ENCODE measurements at places on chromosomes 1 and 21. TPM values are rescaled to one million over a fixed set of nuclear protein-coding genes. Genes with fewer than 3 reads are reported as not detected.

DNA sequence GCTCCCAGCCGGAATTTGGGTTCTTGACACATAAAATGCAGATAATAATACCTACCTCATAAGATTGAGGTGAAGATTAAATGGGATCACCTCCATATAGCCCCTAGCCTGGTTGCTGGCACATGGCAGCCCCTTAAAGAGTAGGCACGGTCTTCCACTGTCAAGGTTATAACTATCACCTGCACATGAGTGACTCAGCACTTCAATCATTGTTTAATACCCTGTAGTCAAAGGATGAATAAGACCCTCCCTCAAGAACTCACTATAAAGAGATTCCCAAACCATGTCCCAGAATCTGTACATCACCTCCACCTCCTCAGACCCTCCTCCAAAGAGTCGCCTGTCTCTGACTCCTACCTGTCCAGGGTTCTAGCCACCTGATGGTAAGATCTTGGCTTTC, 6.5 kb upstream of the LMNA start:
- DNase-seq = no peak

- DNase-seq = no peak
These were observed 5.0 kb upstream of the KCNE1 start for GRCh38 chr21:34517039-34517438.

- peak; percentile 70 for DNase-seq
These were observed 70.7 kb downstream of the CD247 start for GRCh38 chr1:167447521-167448136.

- no peak for DNase-seq
These were observed 215.1 kb downstream of the ST6GALNAC3 start for GRCh38 chr1:76289692-76290091.

GRCh38 chr1:39613250-39613649, 26.2 kb downstream of the HEYL start:
- DNase-seq = no peak

ZBTB18 gene
- 130 TPM for total RNA-seq

RBP7 gene
- total RNA-seq = not detected

DYRK3 gene
- total RNA-seq = 0.30 TPM

RPAP2 gene
- total RNA-seq = 31.6 TPM

PLA2G4A gene
- total RNA-seq = not detected

ARTN gene
- 0.53 TPM for total RNA-seq

CFAP57 gene
- total RNA-seq = 0.15 TPM
